ENCODE measurements at places on chromosomes 2 and 18. TPM values are rescaled to one million over a fixed set of nuclear protein-coding genes. Genes with fewer than 3 reads are reported as not detected.

Gene CNGA3
- total RNA-seq: not detected

DNA sequence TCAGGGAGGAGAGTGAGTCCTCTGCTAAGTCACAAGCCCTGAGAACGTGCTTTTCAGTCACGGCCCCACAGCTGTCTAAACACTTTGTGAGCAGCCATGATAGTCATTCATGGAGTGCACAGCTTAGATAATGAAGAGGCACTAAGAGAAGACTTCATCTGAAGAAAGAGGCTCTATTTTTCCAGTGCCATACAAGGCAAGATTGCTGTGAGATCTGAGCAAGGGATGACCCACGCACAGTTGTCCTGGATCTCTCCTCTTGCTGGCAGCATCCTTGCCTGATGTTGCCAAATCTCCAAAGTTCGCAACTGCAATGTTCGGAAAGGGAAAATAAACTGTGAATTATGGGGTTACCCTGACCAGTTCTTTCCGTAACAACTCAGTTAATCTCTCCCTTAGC lies 418.7 kb downstream of the MEIS1 start:
- DNase-seq: no peak

DNA sequence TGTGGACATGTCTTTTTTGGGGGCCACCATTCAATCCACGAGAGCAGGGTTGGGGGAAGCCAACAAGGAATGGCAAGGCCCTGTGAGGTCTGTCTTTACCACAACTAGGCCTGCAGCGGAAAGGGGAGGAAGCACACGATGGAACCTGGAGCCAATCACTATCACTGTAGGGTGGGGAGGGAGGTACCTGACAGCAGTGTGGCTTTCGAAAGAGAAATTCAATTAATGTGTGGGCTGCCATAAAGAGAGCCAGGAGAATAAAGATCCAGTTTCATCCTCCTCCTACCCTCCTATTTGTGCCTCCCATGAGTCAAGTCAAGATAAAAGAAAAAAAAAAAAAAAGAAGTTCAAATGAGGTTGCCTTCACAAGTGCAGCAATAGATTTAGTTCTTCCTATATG lies 18.9 kb upstream of the RBMS1 start:
- no peak for DNase-seq

DNA sequence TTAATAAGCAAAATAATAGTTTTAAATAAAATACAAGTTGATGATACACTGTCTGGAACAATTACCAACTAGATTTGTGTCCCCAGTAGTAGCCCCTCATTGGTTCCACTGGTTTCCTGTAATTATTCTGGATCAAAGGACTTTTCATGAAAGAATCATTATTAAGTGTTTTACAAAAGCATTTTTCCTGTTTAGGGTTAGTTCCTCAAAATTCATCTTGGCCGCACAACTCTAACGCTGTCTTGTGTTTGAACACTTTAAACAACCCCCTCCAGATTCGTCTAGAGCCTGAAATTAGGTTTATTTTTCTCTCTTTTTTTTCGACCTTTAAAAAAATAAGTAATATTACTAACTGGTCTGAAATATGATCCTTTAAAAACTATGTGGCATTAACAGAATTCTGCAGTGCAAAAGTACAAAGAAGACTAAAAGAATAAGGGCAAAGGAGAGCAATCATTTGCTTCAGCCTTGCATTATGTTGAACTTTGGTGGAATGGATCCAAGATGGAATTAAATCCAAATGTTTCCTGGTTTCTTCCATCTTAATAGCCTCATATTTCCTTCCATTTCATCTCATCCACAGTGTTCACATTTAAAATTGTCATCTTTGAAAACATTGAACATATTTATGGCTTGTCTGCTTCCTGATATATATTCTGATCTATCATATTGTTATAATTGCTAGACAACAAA lies 678.4 kb downstream of the IRS1 start:
- no peak for DNase-seq

DNA sequence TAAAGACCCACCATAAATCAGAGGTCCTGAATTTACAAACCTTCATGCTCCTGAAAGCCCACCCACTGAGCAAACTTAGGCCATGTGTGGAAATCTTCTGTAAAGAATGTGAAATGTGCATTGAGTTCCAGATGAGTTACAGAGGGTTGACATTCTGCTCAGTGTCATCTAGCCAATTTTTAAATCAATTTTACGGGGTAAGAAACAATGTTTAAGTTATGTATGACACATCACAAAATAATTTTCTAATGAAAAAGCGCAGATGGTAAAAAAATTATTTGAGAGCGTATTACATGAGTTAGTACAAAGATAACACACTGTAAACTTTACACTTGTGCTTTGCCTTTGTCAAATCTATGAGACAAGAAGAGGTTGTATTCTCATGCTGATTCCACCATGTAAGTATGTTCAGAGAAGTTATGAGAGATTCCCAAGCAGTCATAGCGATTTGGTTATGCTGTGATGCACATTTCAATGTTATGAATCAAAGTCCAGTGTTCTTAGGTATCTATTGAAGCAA lies 446.3 kb downstream of the ADCYAP1 start:
- no peak for DNase-seq

DNA sequence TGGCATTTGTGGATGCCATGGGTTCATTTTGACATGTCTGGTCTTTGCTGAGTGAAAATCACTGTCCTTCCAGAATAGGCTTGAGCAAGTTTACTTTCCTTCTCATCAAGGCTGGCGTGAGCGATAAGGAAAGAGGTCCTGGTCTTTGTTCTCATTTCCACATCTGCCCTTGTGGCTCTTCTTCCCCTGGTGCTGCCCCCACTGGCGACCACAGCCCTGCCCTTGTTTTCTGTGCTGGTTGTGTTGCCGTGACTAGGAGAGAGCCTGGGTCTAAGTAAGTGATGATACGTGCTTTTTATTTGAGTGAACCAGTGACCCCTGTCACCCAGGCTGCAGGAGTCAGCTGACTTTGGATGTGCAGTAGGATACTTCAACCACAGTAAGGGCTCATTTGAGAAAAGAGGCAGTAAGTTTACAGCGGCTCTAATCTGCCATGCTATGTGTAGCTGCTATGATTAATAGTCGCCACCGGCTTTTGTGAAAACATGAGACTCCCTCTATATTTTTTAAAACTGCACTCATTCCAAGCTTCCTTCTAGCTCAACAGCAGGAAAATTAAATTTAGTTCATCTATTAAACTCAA lies 441.7 kb downstream of the RNF144A start:
- DNase-seq: no peak

Gene POTEJ
- not detected for total RNA-seq

DNA sequence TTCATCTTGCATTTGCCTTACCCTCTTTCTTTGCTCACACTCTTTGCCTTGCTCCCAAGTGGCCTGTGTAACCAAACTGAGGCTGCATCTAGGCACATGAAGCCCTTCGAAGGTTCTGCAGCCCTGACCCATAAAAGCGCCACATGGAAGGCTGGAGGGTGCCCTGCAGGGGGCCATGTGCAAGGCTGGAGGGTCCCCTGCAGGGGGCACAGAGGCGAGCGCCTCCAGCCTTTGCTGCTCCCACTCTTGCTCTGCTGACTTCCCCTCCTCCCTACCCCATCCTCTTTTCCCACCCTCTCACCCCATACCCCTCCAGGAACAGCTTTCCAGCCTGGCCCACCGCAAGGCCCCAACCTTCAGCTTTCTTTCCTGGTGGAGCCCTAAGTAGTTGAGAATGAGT lies 317.3 kb downstream of the CELF4 start:
- no peak for DNase-seq

GRCh38 chr18:22265838-22266237 lies 96.4 kb downstream of the GATA6 start:
- no peak for DNase-seq

Gene CLEC4F
- not detected for total RNA-seq

Measured in tibial nerve (tissue), 4 donors.